ENCODE measurements at places on chromosomes 11 and 22.

- DNase-seq, result no peak
Measured at GRCh38 chr11:10858439-10859325, 829 bp upstream of the ZBED5 start.

DNA sequence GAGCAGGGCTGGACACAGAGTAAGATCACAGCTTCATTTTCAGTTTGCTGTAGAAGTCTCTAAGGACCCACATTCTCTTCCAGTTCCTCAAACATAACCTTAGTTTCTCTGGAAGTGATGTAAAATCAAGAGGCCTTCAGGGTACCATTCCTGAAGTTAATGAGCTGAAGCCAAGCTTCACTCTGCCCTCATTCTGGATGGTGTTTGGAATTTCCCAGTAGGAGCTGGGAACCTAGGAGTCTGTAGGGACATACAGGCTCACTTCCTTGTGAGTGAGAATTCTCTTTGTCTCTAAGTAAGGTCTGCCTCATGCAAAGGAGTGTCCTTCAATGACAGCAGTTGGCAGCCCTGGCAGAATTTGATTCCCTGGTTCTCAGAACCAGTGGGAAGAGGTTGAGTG, 142.4 kb upstream of the NARS2 start:
- no peak for DNase-seq

GRCh38 chr22:33565580-33565995, 354.7 kb downstream of the LARGE1 start:
- DNase-seq, result no peak

DNA sequence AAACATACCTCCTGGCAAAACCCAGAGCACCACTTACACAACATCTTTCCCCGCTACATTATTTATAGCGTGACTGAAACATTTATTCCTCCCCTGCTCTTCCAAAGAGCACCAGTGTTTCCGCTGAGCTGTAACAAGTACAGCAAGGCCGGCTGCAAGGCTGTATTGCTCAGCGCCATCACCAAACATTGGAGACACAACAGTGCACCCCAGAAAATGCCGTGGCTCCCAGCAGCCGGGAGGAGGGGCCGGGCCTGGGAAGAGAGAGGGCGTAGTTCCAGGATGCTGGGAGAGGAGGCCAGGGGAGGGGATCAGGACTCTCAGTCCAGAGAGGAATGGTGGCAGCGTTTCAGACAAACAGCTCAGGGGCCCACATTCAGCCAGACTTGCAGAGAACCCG, 133.2 kb downstream of the DSCAML1 start:
- DNase-seq, result no peak

DNA sequence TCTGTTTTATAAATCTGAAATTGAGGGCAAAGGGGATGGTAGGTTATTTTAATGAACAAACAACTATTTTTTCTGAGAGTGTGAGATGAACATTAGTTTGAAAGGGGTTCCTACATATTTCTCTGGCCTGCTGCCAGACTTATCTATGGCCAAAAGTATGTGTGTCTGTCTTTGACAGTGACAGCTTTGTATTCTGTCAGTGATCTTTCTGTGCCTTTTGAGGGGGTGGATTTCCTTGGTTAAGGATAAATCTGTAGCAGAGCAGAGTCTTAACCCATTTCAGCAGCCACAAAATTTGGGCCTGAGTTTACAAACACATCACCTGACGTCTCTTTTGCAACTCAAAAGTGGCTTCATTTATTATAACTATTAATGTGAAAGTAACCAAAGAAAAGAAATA, 30.9 kb downstream of the ZFTA start:
- DNase-seq, result no peak

GRCh38 chr22:39225591-39225990, 19.2 kb downstream of the PDGFB start:
- no peak for DNase-seq
